ENCODE measurements at places on chromosomes 7 and 10.

DNA sequence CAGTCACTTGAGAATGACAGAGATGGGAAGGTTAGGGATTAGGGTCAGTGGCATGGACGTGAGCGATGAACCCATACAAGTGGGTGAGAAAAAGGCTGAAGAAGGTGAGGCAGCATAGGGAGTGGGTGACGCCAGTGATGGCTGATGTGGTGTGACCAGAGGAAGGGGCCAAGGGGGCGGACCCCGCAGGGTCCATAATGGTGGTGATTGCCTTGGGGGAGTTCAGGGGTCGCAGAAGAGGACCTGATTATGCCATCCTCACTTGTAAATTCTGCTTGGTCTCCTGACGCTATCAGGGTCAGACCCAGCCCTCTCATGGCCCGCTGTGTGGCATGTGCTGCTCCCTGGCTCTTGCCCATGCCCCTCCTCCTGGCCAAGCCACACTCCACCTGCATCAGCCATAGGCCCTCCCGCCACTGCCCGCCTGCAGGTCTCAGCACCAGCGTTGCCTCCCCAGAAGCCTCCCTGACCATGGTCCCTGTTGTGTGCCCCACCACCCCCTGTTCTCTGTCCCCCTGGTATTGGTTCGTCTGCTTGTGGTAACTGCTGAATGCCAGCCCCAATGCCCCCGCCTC lies 235.7 kb downstream of the EBF3 start:
- DNase-seq, result no peak

GRCh38 chr10:44776181-44776580 lies 135.0 kb upstream of the TMEM72 start:
- no peak for DNase-seq

GRCh38 chr10:94219829-94220228 lies 142.9 kb downstream of the NOC3L start:
- no peak for DNase-seq

DNA sequence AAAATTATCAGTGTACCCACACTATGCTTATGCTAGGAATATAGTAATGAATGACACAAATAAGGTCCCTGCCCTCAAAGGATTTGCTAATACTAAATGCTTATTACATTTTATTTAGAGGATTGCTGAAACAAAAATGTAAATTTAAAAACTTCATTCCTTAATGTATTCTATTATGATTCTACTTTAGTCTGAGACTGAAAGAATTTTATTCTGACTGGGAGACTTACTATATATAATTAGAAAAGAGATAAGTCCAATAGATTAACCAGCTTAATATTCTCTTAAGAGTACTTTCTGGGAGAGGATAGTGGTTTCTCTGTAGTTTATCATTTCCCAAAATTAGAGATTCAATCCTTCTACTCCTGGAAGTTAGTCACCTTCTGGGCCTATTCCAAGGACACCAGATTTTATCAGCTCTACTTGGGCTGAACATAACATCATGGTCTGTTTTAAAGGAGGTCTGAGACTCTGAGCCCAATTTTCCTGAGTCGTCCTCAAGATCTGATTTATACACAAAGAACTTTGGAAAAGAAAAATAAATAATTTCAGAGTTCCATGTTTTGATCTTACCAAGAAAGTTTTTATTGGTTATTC lies 41.1 kb downstream of the ASZ1 start:
- DNase-seq, result no peak

DNA sequence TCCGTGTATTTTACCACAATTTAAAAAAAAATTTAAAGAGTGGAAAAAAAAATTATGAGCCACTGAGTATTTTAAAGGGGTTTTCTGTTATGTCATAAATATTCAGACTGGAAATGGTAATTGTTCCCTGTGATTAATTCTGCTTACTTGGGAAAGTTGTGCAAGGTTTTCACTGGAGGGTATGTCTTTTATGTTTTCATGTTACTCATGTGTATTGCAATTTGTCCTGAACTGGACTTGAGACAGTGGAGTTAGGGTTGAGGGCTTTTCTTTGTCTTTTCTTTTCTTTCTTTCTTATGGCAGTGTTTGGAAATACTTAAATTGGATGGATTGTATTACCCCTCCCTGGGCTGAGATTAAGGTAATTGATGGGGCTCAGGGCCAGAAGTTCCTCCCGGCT lies 257.7 kb downstream of the BAMBI start:
- no peak for DNase-seq

DNA sequence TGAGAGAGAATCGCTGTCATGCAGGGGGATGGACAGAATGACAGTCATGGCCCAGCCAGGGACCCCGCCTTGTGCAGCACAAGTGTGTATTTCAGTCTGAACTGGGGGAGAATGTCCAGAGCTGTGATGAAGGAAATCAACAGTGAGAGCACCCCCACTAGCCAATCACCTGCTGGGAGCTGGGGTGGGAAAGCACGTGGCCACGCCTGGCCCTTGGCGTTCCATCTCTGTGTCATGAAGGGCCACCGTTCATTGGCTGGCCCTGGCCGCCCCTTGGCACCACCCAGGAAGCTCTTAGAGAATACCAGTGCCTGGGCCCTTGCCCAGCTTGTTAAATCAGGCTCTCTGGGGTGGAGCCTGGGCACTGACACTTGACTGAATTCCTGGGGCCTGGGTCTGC lies 22.8 kb downstream of the GRID1 start:
- DNase-seq, result no peak

DNA sequence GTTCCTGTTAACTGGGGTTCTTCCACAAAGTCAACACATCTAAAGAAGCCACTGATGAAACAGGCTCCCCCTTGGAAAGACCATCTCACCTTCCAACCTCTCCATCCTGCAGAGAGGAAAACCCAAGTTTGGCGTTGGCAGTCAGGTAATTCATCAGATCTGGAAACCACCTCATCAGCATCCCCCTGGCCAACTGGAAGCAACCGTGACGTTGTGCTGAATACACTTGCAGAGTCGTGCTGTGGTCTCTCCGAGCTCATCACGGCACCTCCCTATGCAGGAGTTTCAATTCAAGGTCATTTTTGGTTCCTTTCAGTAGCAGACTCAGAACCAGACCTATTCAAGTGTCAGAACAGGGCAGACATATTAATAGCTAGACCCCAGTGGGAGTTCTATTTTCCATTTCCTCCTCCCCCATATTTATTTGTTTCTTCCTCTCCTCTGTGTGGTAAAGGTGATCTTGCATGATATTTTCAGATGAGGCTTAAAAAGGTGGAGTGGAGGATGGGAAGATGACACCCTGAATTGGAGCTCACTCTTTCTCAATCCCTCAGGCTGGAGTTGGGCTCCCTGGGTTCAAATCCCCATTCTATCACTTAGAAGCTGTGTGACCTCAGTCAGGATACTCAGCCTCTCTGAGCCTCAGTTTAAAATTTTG lies 149.1 kb upstream of the ADO start:
- peak; percentile 30 for DNase-seq

DNA sequence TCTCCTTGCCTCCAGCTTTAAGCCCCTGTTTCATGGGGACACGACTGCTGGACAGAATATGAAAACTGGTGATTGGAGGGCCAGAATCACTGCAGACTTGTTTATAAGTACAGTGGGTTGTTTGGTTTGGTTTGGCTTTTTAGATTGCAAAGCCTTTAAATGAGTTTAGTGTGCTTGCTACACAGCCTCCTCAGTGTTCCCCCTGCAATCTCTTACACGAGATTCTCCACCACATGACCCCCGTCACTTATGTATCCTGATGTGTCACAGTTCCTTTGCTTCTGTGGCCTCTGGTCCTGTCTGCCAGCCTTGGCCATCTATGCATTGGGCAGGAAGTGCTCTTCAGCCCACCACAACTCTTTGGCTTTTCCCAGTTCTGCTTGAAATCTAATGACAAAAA lies 103.7 kb upstream of the ANKRD1 start:
- DNase-seq, result no peak

Measured in activated T-cell treated with anti-CD3 and anti-CD28 coated beads, Interleukin-2, amount 50 U/mL, for 48 hours (primary cell).